Naive B cell (primary cell): ENCODE measurements at places on chromosomes 11 and 22.

GRCh38 chr22:35842954-35843353, 125.3 kb downstream of the APOL5 start:
- DNase-seq: no peak

- no peak for DNase-seq
Observed at GRCh38 chr11:121109471-121109870, 8.4 kb downstream of the TECTA start.

DNA sequence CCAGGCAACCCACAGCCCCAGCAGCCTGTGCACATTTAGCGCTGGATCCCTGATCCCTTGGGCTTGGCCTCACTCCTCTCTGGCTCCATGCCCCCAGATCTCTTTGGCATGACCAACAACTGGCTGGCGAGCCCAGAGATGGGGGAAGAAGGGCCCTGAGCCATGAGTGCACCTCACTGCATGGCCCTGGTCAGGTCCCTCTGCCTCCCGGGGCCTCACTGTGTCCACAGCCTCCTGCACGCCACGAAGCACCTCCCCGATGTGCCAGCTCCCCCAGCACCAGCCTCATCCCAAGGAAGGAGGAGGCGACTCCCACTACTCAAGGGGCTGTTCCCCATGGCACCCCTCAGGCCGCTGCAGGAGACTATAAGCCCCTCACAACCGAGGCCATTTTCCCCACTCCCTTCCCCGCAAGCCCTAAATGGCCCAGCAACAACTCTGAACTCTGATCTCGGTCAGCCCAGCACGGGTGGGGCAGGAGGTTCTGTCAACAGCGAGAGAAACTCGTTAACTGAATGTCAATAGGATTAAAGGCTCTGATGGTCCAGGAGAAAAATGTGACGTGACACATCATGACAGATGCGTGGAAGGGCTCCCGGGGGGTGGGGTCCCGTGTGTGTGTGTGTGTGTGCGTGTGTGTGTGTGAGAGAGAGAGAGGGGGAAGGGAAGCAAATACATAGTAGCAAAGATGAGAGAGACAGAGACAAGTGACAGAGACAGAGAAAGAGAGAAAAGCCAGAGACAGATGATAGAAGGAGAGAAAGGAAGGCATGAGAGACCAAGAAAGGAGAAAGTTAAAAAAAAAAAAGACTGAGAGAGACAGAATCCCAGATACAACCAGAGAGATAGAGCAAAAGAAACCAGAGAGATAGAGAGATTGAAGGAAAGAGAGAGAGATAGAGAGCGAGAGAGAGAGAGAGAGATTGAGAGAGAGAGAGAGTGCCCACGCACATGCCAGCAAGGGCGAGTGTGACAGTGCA, 28.4 kb upstream of the SYT7 start:
- DNase-seq: no peak

DNA sequence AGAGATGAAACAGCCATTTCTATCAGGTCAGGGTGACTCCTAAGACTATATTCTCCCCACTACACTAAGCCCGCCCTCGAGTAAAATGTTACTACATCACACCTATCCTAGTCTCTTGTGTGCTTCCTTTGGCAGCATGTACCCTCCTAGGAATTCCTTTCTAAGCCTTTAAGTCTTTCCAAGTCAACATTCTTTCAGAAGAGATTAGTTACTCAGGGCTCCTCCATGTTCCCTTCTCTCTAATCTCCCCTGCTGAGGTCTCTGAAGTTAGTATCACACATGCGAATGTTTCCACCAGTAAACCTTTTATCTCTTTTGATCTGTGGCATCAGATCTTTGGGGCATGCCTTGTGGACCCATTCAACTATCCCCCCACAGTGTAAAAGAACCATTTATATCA, 873.7 kb upstream of the FAT3 start:
- DNase-seq: no peak

GRCh38 chr11:78499971-78500370, 74.7 kb downstream of the NARS2 start:
- DNase-seq: no peak

- DNase-seq: no peak
Observed at GRCh38 chr22:28978863-28979796, 82.5 kb downstream of the C22orf31 start.

- no peak for DNase-seq
Observed at GRCh38 chr11:17371614-17372013, 16.8 kb downstream of the KCNJ11 start.

DNA sequence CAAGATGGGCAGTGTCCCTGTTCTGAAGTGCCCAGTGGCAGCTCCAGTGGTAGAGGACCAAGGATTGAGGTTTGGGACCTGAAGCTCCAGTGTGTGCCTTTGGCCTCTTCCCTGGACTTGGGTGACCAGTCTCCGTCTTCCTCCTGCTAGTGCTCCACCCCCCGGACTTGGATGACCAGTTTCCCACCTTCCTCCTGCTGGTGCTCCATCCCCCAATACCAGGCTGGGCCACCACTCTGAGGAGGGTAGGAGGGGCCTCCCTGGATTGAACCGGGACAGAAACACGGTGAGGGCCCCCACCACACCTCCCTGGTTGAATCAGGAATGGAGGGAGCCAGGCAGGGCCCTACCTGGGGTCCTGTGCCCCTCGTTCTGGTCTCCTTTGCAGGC, 10.9 kb upstream of the NEAT1 start:
- DNase-seq: no peak

GRCh38 chr11:128210148-128210940, 377.0 kb downstream of the ETS1 start:
- DNase-seq: no peak

- no peak for DNase-seq
Observed at GRCh38 chr11:134657631-134658030, 245.6 kb upstream of the B3GAT1 start.

- no peak for DNase-seq
Observed at GRCh38 chr11:129224538-129224937, 32.4 kb upstream of the ARHGAP32 start.

DNA sequence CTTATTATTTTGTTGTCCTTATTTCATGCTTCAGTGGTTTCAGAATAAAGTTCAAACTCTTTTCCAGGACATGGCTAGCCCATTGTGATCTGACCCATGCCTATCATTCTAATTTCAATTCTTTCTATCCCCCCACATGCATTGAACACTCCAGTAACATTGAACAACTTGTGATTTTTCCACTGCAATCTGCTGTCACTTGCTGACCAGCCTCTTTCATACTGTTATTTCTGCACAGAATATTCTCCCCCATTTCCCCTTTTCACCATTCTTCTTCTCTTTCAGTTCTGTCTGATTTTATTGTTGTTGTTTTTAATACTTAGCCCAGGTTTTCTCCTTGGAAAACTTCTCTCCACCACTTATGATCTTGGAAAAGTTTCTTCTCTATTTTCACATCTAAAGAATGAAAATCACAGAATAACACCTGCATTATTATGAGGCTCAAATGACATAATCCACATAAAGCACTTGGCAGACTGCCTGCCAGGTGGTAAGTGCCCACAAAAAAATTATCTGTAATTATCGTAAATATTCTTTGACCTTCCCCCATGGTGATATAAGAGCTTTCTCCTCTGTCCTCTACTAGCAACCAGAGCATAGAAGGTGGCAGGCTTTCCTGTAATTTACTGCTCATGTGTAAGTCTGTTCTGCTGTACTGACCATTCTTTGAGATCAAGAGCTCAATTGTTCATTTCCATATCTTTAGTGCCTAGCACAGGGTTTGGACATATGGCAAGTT, 51.9 kb upstream of the EED start:
- DNase-seq: no peak

DNA sequence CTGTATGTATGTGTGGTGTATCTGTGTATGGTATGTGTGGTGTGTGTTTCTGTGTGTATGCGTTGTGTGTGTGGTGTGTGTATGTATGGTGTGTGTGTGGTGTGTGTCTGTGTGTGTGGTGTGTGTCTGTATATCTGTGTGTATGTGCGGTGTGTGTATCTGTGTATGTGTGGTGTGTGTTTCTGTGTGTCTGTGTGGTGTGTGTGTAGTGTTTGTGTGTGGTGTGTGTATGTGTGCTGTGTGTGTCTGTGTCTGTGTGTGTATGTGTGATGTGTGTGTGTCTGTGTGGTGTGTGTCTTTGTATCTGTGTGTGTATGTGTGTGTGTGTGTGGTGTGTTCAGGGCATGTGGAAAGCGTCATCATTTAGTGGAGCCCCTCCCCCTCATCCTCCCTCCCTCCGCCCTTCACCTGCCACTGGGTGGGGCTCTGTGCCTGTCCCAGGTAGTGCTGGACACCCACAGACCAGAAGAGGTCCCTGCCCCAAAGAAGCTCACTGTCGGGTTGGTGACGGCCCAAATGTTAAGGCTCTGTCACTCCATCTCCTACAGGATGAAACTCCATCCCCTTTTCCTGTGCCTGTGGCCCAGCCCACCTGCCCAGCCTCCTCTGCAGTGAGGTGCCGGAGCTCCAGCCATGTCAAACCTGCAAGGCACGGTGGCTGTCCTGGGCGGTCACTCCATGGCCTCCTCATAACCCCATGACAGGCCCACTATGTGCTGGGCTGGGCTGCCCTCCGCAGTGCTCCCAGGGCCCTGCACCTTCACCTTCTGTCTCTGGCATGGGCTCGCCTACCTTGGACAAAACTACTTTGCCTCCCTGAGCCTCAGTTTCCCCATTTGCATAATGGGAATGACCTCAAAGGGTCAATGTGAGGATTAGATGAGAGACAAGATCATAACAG, 23.4 kb upstream of the SHISAL1 start:
- no peak for DNase-seq

DNA sequence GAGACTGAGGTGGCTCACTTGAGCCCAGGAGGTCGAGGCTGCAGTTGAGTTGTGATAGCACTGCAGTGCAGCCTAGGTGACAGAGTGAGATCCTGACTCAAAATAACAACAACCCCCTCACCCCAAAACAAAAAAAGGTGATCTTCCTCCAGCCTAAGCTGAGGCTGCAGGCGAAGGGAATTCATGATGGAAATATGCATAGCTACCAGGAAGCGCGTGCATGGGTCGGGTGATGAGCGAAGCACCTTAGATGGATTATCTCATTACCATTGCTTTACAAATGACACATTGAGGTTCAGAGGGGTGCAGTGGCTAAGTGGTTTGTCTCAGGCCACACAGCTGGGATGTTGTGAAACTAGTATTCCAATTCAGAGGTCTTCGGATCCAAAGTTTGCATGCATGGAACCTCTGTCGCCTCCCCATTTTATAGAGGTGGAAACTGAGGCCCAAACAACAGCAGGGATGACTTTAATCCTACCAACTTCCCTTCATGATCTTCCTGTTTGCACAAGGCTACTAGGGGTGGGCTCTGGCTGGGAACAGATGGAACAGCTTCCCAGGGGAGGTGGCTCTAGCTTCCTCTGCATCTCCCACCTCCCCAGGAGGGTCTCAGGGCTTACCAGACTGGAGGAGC, 4.6 kb downstream of the SLC29A2 start:
- no peak for DNase-seq

GRCh38 chr11:86955111-86955360, 159 bp downstream of the FZD4 start:
- DNase-seq: no peak

- DNase-seq: peak; percentile 26
Observed at GRCh38 chr22:47928631-47929030, 1166.2 kb downstream of the TBC1D22A start.

DNA sequence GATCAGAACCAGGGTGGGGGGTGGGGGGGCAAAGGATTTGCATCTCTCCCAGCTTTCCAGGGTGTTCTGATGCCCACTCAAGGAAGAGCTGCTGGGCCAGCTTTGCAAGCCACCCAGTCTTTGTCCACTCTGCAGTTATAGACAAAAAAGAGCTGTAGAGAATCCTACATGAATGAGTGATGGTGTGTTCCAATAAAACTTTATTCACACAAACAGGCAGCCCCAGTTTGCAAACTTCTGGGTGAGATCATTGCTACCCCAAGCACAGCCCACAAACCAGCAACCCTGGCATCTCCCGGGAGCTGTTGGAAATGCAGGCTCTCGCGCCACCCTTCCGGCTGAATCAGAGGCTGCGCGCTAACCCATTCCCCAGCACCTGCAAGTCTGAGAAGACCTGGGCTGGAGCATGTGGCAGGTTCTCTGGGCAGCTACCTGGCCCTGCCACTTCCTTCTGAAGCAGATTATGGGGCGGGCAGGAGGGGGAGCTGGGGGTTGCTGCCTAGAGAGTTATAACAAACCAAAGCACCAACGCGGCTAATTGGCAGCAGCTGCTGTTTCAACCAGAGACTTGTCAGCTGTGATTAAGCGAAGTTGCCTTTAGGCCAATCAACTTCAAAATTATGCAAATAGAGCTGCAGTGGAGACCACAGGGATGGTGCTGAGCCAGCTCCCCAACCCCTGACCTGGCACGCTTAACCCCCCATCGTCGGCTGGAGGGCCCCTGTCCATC, 3.8 kb upstream of the SHISAL1 start:
- no peak for DNase-seq

- no peak for DNase-seq
Observed at GRCh38 chr22:42768385-42769035, 47.8 kb upstream of the A4GALT start.

- DNase-seq: no peak
Observed at GRCh38 chr11:123822599-123822998, 16.4 kb upstream of the OR6M1 start.

DNA sequence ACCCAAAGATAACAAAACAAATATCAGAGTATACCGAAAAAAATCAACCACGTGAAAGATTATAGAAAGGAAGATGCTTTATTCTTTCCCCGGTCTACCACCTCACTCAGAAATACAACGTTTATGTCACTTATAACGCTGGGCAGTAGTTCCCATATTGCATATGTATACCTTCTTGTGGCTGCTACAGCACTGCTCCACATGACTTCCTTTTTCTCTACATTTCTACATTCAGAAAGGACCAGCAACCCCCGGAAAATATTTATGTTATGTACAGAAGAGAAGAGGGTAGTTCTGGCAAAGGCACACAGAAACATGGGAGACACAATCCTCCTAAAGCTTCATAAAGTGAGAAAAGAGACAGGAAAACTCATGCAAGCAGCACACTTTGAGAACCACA, 56.8 kb downstream of the MTMR2 start:
- DNase-seq: no peak

DNA sequence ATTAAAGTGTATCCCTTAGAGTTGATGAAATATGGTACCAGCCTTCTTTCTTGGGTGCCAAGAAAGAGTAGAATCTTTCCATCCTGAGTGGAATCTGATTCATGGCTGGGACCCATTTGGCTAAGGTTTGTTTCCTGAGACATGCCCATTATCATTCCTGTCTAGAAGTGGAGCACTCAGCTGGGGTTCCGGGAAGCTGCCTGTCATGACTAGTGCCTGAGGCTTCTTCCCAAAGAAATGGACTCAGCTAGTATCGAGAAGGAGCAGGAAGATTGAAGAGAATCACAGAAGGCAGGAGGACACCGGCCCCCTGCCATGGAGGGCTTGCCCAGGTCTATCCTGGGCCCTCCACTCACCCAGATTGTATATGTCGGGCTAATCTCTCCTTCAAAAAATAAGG, 57.6 kb downstream of the KREMEN1 start:
- no peak for DNase-seq
